ENCODE measurements at places on chromosomes 11 and 22. TPM values are rescaled to one million over a fixed set of nuclear protein-coding genes. Genes with fewer than 3 reads are reported as not detected.

Gene ANKK1
- total RNA-seq: 0.29 TPM

DNA sequence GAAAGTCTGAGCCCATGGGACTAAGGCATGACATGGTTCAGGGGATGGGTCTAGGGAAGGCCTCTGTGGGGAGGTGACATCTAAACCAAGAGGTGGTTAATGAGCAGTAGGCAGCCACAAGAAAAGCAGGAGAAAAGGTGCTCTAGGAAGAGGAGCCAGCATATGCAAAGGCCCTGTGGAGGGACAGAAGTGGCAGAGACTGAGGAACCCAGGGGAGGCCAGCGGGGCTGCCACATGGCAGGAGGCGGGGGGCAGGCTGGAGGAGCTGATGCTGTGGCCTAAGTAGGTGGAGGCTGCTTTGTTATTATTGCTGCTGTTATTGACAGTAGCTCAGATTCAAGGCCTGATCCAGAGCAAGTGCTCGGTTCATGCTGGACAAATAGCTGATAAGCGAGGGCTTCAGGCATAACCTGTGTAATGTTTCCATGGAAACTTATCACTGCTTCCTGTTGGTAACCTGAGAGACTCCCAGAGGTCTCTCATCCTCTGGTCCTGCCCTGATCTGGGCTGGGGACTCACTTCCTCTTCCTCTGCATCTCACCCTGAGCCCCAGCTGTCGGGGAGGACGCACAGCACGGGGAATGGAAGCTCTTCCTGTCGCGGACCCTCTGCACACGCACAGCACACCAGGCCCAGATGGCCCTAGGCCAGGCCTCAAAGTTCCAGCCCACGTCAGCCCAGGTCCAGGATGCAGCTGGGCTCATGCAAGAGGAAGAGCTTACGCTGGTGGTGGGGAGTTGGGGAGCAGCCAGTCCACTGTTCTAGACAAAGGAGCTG lies 75.2 kb upstream of the TP53I11 start:
- H3K4me1 ChIP-seq: peaks cover 38% of the 10 kb centered on the region
- no peak for DNase-seq
- no peaks in the 10 kb centered on the region for H3K36me3 ChIP-seq
- H3K4me3 ChIP-seq: no peak overlapping the region
- no peaks in the 10 kb centered on the region for H3K27me3 ChIP-seq

DNA sequence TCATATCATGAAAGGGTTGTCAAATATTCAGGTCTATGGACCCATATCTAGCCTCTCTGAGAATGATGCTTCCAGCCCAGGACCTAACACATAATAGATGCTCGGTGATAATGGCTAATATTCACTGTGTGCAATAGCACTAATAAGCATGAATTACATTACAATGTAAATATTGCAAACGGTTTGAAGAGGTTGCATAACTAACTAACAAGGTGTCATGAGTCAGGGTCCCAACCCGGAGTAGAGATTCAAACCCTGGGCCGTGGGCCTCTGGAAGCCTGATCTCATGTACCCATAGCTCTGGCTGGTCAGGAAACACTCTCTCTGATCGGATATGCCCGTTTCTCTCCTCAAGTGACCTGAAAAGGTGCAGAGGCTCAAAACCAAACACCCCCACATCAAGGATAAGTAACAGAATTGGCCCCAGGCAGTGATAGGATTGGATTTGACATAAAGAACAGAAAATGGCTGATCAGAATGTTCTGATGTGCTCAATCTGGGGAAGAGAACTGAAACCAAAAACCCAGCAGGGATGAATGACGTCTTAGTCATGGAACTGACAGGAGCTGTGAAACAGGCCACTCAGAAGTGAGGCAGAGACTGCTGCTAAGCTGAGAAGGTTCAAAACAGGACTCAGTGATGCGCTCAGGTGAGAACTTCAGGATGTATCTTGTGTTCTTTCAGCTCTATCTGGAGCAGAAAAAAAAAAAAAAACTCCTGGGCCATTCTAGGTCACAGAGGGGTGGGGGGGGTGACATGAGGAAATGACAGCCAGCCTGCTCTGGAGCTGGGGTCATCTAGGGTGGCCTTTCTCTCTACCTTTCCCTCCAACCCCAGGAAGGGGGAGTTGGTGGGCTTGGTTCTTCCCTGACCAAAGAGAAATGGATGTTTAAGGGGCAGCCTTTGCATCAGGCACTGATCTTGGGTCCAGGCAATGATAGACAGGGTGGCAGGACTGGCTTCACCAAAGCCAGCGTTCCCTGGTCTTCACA lies 6.6 kb upstream of the KCTD17 start:
- no peak overlapping the region for H3K27ac ChIP-seq
- no peak overlapping the region for H3K4me3 ChIP-seq
- no peak for DNase-seq
- H3K27me3 ChIP-seq: no peaks in the 10 kb centered on the region

DNA sequence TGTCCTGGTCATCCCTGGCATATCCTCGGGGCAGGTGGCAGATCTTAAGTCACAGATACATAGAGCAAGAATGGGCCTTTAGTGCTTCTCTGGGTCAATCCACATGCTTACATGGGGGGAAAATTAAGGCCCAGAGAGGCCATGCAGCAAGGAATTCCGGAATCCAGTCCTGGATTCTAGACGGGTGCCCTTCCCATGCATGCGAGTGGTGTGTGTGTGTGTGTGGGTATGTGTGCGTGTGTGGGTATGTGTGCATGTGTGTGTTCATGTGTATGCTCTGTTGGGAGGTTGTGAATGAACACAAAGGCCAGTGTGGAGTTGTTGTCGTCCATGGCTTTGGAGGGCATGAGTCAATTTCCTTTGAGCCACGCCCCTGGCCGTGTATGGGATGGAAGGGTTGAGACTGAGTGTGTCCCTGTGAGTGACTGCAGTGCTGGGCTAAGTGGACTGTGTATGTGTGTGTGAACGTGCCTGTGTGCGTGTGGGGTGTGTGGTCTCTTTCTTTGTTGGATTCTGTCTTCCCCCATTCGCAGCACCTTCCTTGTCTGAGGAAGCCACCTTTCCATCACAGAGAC lies 33.4 kb upstream of the EIF3D start:
- H3K4me1 ChIP-seq: no peaks in the 10 kb centered on the region
- H3K36me3 ChIP-seq: no peaks in the 10 kb centered on the region
- no peak overlapping the region for H3K27ac ChIP-seq
- H3K27me3 ChIP-seq: no peaks in the 10 kb centered on the region
- no peak for DNase-seq

DNA sequence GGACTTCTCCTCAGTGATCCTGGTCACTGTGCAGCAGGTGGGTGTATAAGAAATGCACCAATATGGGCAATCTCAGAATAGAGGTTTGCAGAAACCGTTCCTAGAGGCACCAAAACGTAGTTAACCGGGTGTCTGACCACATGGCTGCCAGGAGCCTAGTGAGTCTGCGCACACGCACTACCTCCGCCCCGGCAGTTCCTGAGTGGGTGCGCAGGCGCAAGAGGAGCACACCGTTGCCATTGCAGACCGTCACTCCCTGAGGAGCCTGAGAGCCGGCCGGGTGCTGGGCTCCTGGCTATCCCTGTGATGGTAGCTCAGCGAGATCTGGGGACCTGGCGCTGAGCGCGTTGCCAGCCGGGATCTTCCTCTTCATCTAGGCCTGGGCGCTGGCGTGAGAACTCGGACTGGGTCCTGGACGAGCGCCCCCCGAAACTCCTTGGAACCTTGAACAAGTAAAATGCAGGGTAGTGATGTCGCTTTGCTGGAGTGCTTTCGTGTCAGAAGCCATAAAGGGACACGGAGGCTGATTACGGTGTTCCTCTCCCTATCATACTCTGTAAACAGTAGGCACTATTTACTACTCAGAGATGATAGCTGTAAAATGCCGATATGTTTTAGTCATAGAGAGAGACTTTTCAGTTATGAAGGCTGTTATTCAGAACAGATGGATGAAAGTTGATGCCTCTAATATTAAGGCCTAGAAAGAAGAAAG lies at the start of gene MS4A13:
Gene MS4A13 (plus strand): TSS at position 249 of the 712 bp plus-strand sequence. CDS start 2,692 bp downstream, outside the sequence.
- peaks cover 2% of the 10 kb centered on the region for H3K4me1 ChIP-seq
- DNase-seq: no peak
- no peak within 1 kb of the TSS for H3K27ac ChIP-seq
- H3K4me3 ChIP-seq: no peak within 1 kb of the TSS
- no peaks in the 10 kb centered on the region for H3K27me3 ChIP-seq

- peaks cover 25% of the 10 kb centered on the region for H3K4me1 ChIP-seq
- no peaks in the 10 kb centered on the region for H3K27me3 ChIP-seq
- DNase-seq: no peak
- H3K4me3 ChIP-seq: no peak overlapping the region
- H3K27ac ChIP-seq: no peak overlapping the region
Measured at GRCh38 chr11:46706886-46707285, 6.1 kb downstream of the ZNF408 start.

DNA sequence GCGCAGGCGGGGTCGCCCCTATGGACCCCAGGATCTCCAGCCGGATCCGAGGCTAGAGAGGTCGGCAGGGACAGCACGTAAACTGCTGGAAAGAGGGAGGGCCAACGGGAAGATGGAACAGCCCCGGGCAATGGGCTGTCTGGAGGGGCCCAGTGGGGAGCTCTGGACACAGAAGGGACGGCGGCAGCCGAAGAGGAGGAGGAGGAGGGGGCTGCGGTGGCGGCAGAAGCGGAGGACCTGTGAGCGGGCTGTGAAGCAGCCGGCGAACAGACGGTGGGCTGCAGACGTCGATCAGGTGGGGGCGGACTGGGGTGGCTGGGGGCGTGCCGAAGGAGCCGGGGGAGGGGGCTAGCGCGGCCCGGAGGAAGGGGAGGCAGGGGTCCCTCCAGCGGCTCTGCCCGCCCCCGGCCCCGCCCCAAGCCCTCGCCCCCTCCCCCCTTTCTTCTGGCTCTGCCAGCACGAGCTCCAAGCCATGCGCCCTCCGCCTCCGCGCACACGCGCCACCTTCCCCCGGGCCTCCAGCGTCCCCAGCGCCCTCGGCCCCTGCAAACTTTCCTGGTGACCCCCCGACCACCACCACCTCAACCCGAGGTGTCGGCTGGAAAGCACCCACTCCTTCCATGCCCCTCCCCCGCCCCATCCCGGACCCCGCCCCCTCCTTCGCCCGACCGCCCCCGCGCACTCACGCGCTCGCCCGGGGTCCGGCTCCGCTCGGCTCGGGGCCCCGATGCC lies 432 bp downstream of the TNKS1BP1 start:
- peaks cover 62% of the 10 kb centered on the region for H3K4me1 ChIP-seq
- H3K36me3 ChIP-seq: peaks cover 51% of the 10 kb centered on the region
- no peak for DNase-seq
- peak overlapping the region; percentile 94 for H3K27ac ChIP-seq
- peak overlapping the region; percentile 91 for H3K4me3 ChIP-seq

DNA sequence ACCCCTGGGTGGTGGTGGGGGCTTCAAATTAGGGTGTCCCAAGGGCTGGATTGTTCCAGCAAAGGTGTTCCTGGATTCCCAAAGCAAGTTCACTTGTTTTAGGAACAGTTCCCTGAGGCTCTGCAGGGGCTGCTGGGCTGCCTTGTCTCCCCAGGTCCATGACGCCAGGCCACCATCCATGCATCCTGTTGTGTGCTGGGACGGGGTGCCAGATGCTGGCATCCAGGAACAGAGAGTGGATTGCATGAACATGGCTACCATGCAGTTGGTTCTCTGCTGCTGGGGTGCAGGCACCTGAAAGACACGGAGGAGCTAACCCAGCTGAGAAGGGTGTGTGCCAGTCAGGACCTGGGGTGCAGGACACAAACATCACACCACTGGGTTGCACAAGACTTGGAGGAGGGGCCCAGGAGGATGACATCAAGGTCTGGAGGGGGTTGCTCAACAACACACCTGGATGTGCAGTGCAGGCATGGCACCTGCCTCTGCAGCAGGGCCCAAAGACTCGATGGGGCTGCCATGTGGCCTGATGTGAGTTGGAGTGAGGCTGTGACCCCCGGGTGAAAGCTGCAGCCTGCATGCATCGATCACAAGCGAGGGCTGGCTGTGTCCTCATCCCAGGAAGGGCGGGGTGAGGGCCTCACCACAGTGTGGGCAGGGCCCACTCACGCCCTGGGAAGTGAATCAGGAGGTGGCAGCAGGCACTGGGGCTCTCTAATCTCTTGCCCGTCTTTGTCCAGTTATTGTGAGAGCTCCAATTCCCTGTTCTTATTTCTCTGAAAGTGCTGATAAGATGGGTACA lies 74.0 kb upstream of the CLDN5 start:
- H3K4me3 ChIP-seq: no peak overlapping the region
- DNase-seq: no peak
- no peaks in the 10 kb centered on the region for H3K36me3 ChIP-seq
- H3K27ac ChIP-seq: no peak overlapping the region

DNA sequence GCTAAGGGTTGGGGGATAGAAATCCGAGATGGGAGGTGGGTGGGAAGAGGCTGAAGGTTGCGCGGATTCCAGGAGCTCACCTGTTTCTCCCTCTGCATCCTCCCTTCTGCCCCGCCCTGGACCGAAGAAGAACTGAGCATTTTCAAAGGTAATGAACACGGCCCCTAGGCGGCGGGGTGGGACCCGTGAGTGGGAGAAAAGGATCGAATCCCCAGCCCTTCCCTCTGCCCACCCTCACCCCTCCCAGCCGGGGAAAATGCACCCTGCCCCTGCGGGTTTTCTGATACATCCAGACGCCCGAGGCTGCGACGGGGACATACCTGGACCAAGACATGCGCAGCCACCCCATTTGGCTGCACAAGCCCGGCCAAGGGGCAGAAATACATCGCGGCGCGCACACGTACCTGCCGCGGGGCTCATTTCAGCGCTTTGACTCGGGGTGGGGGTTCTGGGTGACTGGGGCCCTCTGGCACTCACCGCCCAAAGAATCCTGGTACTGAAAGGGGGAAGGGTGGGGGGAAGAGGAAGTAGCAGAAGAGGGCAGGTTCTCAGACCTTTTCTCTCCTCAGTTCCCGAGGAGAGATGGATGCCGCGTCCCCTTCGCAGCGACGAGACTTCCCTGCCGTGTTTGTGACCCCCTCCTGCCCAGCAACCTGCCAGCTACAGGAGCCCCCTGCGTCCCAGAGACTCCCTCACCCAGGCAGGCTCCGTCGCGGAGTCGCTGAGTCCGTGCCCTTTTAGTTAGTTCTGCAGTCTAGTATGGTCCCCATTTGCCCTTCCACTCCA lies 6.0 kb downstream of the VSIG2 start:
- peak overlapping the region; percentile 53 for H3K4me3 ChIP-seq
- H3K36me3 ChIP-seq: no peaks in the 10 kb centered on the region
- no peak for DNase-seq
- H3K27ac ChIP-seq: peak overlapping the region; percentile 47

Data from esophagus muscularis mucosa (tissue), 4 donors.